ENCODE measurements at places on chromosomes 3 and 15. TPM values are rescaled to one million over a fixed set of nuclear protein-coding genes. Genes with fewer than 3 reads are reported as not detected.

- no peak overlapping the region for H3K27ac ChIP-seq
- no peaks in the 10 kb centered on the region for H3K27me3 ChIP-seq
- no peak for DNase-seq
- no peaks in the 10 kb centered on the region for H3K36me3 ChIP-seq
These were observed 301.8 kb upstream of the CBLB start for GRCh38 chr3:106170636-106171035.

GRCh38 chr15:57550640-57551039 lies 41.1 kb upstream of the MYZAP start:
- no peak for DNase-seq
- H3K36me3 ChIP-seq = peaks cover 11% of the 10 kb centered on the region
- no peaks in the 10 kb centered on the region for H3K27me3 ChIP-seq
- peaks cover 33% of the 10 kb centered on the region for H3K4me1 ChIP-seq

DNA sequence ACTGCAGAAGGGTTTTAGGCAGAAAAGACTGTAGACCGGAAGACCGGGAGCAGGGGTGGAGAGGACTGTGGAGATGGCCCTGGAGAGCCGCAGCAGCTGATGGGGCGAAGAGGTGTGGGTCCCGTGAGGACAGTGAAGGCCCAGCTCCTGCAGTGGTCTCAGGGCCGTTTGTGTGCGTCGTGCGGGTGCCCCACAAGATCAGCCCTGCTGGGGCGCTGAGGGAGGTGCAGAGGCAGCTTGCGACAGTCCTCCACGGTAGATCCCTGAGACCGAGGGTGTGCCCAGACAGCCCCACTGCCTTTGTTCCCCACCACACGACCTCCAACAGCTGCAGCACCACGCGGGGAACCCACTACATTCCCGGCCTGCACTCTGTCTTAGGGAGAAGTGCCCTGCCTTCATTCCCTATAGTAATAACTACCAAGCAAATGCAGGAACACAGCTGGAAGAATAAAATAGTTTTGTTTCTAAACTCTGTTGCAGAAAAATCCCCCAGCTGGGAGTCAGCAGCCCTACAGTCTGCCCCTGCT lies 19.0 kb upstream of the CRABP1 start:
- no peak overlapping the region for H3K27ac ChIP-seq
- no peaks in the 10 kb centered on the region for H3K4me1 ChIP-seq
- no peak overlapping the region for H3K4me3 ChIP-seq
- no peaks in the 10 kb centered on the region for H3K36me3 ChIP-seq

GRCh38 chr3:175007306-175007705 lies 148.2 kb downstream of the NAALADL2 start:
- DNase-seq = no peak
- H3K27me3 ChIP-seq = no peaks in the 10 kb centered on the region
- H3K36me3 ChIP-seq = no peaks in the 10 kb centered on the region
- no peak overlapping the region for H3K4me3 ChIP-seq
- H3K4me1 ChIP-seq = no peaks in the 10 kb centered on the region

DNA sequence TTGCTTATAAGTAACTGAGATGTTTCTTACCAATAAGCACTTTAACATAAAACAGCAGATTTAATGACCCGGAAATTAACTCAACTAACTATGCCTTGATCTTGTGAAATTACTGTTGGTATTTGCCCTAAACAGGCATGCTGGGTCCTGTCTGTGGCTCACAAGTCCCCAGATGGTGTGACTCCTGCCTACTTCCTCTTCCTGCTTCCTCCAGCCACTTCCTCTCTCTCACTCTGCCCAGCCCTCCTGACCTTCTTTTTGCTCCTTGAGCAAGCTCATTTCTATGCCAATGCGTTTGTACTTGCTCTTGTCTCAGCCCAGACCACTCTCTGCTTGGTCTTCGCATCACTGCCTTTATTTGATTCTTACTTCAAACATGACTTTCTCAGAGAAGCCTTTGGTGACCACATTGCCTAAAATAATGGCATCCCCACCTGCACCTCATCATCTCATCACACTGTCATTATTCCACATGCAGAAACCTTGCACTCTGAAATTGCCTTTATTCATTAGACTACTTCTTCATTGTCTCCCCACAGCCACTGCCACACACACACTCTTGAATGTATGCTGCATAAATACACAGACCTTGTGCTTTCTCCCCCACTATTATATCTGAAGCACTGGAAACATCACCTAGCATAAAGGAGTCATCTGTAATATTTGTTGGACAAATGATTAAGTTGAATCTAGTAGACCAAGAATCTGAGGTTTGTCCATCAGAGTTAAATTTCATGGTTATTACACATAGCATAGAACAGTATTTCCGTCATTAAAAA lies 256.3 kb upstream of the SEMA6D start:
- no peak for DNase-seq
- no peaks in the 10 kb centered on the region for H3K4me1 ChIP-seq
- no peaks in the 10 kb centered on the region for H3K36me3 ChIP-seq
- no peak overlapping the region for H3K27ac ChIP-seq

DNA sequence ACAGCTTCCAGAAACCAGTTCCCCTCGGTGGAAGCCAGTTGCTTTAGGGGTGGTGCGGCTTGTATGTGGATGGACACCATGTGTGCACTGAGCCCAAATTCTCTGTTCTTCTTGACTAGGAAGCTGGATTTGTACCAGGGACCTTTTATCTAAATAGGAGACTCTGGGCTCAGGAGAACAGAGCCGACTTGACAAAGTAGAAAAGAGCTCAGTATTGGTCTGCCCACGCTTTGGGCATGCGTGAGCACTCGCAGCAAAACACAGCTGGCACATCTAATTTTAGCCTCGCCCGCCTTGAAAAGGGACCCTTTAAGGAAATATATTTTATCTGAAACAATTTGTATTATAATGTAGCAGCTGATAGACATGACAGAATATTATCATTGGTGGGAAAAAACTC lies 1.1 kb upstream of the RBMS3 start:
- no peaks in the 10 kb centered on the region for H3K36me3 ChIP-seq
- peaks cover 8% of the 10 kb centered on the region for H3K27me3 ChIP-seq

DNA sequence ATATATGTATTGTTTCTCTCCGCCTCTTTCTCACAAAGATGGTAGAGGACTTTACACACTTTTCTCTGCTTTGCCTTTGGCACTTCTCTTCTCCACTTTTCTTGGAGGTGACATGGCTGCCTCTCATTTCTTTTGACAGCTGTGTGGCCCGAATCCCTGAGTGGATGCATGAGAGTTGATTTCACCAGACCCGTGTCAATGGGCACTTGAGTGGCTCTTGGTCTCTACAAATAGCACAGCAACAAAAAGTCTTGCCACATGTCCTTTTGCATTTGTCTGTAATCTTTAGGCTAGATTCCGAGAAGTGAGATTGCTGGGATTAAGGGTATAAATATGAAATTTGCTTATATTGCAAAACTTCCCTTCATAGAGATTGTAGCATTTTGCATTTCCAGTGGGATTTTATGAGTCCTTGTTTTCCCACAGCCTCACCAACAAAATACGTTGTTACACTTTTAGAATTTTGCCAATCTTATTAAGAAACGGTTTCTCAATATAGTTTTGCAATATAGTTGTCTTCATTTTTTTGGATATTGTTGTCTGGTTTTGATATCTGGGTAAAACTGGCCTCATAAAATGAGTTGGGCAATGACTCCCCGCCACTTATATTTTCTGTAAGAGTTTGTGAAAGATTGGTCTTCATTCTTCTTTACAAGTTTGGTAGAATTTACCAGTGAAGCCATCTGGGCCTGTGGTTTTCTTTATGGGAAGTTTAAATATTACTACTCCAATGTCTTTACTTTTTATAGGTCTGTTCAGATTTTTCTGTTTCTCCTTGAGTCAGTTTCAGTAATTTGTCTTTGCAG lies 5.2 kb upstream of the TRPM1 start:
- no peaks in the 10 kb centered on the region for H3K27me3 ChIP-seq
- H3K27ac ChIP-seq = no peak overlapping the region
- no peaks in the 10 kb centered on the region for H3K36me3 ChIP-seq
- no peak overlapping the region for H3K4me3 ChIP-seq

GRCh38 chr3:50179710-50180109 lies 11.7 kb upstream of the GNAT1 start:
- no peaks in the 10 kb centered on the region for H3K36me3 ChIP-seq
- H3K27ac ChIP-seq = no peak overlapping the region
- no peaks in the 10 kb centered on the region for H3K4me1 ChIP-seq
- H3K4me3 ChIP-seq = no peak overlapping the region

GRCh38 chr3:71515636-71516365 lies 67.7 kb downstream of the FOXP1 start:
- no peak overlapping the region for H3K4me3 ChIP-seq
- DNase-seq = no peak
- H3K27me3 ChIP-seq = no peaks in the 10 kb centered on the region
- H3K4me1 ChIP-seq = no peaks in the 10 kb centered on the region
- H3K27ac ChIP-seq = no peak overlapping the region
- H3K36me3 ChIP-seq = no peaks in the 10 kb centered on the region

DNA sequence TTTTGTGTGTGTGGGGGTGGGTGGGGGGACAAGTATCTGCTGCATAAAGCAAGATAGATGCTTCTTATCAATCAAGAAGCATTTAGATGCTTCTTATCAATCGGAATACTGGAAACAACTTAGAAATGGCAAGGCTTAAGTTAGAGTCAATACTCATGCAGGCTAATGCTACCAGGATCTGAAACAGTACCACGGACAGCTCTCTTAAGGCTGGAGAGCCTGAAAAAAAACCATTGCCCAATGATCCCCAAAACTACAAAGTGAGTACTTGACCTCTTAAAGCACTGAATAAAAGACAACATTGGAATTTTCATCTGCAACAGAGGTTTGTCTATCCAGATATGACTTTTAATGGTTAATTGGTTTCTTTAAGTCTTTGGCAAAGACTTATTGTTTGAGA lies 262.3 kb downstream of the GAP43 start:
- no peak overlapping the region for H3K27ac ChIP-seq
- no peak for DNase-seq
- H3K27me3 ChIP-seq = no peaks in the 10 kb centered on the region
- no peak overlapping the region for H3K4me3 ChIP-seq
- H3K4me1 ChIP-seq = no peaks in the 10 kb centered on the region
- H3K36me3 ChIP-seq = no peaks in the 10 kb centered on the region

- no peak overlapping the region for H3K4me3 ChIP-seq
- H3K4me1 ChIP-seq = peaks cover 6% of the 10 kb centered on the region
- H3K27me3 ChIP-seq = no peaks in the 10 kb centered on the region
- H3K27ac ChIP-seq = no peak overlapping the region
- no peaks in the 10 kb centered on the region for H3K36me3 ChIP-seq
These were observed 17.4 kb downstream of the PTPN23 start for GRCh38 chr3:47398228-47398627.

DNA sequence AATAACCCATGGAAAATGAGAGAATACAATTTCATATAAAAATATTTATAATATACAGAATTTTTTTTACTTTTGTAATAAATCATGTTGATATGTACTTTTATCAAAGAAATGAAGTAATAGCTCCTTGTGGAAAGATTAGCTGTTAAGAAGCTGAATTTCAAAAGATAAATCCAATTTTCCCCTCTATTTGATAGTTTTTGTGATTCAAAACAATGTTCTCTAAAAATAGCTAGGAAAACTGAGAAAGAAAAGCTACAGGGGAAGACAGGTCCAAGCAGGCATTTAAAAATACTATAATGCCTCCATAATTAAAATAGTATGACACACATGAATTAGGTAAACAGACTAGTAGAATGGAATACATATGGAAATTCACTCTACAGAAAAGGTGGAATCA lies 44.9 kb downstream of the SCAPER start:
- no peaks in the 10 kb centered on the region for H3K36me3 ChIP-seq
- H3K4me3 ChIP-seq = no peak overlapping the region
- H3K27me3 ChIP-seq = no peaks in the 10 kb centered on the region
- no peak overlapping the region for H3K27ac ChIP-seq
- no peaks in the 10 kb centered on the region for H3K4me1 ChIP-seq

DNA sequence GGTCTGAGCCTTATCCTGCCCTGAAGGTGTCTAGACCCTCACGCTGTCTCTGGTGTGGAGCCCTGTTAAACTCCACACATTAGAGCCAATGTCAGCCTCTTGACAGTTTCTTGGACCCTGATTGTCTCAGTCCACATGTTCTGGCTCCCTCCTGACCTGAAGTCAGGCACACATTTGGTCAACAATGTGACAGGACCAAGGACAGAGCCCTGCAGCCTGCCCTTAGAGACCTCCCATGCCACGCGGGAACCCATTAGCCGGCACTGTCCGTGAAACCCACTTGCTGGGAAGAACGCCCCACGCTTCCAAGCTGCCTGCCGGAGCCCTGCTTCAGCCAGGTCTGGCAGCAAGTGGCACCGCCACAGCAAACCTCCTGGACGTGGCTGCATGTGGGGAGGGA lies 162.7 kb upstream of the LINGO1 start:
- no peak for DNase-seq
- H3K4me3 ChIP-seq = no peak overlapping the region
- no peaks in the 10 kb centered on the region for H3K4me1 ChIP-seq
- H3K27me3 ChIP-seq = no peaks in the 10 kb centered on the region
- H3K27ac ChIP-seq = no peak overlapping the region
- H3K36me3 ChIP-seq = no peaks in the 10 kb centered on the region

NRROS gene
- total RNA-seq = 0.39 TPM

SLC22A14 gene
- 0.12 TPM for total RNA-seq

ZNF619 gene
- 4.1 TPM for total RNA-seq

BFSP2 gene
- total RNA-seq = not detected

GPR171 gene
- total RNA-seq = not detected

DUOX2 gene
- total RNA-seq = 1.1 TPM

All from pancreas (tissue), 10 donors.